Urinary bladder (tissue), 4 donors: ENCODE measurements at places on chromosomes 7 and 10. TPM values are rescaled to one million over a fixed set of nuclear protein-coding genes. Genes with fewer than 3 reads are reported as not detected.

DNA sequence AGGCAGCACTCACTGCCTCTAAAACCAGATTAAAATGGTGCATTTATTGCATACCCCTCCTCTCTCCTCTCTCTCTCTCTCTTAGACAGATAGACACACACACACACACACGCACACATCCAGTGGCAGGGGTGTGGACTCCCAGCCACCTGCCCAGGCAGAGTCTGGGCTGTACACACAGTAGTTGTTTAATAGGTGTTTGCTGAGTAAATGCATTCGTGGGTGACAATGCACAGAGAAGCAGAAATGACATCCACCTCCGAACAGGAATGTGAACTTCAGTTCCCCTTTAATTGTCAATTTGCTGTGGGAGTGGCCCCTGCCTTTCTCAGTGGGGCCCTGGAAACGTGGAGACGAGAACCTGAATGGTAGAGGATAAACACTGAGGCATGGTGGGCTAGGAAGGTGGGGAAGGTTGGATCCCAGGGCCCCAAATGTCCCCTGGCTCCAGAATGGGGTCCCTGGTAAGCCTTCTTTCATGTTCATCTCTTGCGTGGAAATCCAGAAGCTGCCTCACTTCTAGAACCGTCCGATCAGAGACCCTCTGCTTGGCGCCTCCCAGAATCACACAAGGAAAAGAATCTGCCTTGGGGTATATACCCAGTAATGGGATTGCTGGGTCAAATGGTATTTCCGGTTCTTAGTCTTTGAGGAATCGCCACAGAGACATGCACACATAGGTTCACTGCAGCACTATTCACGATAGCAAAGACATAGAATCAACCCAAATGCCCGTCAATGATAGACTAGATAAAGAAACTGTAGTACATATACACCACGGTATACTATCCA lies 58.5 kb upstream of the ECHDC3 start:
- DNase-seq, result no peak

DNA sequence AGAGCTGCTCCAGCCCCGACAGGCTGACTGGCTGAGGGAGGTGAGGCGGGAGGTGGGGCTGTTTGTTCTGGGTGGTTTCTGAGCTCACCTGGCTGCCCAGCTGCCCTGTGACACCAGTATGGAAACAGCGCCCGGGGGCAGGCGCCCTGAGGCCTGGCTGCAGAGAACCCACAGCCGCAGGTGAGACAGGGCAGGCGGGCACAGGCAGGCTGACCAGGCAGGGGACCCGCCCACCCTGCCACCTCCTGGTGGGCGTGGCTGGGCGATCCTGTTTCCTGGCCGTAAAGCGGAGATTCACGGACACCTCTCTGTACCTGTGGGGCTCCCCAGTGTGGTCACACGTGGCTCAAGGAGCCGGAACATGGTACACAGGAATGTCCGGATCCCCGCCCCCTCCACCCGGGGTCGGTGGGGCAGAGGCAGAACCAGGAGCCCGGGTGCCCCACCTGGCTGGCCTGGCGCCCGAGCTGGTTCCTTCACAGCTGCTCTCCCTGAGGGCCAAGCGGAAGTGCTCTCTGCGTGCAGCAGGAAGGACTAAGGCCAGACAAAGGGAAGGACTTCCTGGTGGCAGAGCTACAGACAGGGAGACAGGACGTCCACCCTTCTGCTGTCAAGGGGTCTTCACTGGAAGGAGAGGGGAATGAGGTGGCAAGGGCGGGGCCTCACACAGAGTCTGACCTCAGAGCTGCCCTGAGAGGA lies 3.9 kb downstream of the MICALL2 start:
- DNase-seq, result no peak

GRCh38 chr7:127514499-127514898 lies 70.9 kb downstream of the GCC1 start:
- DNase-seq, result no peak

DNA sequence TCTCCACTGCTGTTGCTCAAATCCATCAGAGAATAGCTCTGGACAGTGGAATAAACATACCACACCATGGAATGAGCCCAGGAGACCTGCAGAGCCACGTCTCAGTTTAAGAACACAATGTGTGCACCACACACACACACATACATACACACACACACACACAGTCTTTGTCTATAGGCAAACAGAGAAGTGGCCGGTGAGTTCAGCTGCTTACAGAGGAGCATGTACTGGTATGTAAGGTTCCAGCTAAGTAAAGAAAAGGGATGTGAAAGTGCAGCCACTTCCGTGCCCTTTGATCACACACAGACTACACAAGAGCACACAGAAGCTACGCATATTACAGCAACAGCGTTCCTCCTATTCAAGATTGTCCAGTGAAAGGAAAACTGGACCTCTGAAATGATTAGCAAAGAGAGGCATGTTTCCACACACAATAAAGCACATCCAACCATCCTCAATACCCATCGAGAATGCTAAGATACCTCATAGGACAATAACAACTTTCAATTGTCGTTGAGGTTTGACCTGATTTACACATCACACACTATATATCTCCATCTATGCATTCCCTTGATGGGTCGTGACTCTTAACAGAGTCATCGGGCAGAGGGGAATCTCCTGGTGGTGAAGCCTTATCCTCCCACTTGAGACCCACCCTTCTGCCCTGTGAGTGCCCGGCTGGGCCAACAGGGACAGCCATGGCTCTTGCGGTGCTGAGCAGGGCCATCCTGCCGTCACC lies 23.6 kb downstream of the SLC35B4 start:
- no peak for DNase-seq

- no peak for DNase-seq
Measured at GRCh38 chr7:65924193-65924592, 51.3 kb downstream of the VKORC1L1 start.

DNA sequence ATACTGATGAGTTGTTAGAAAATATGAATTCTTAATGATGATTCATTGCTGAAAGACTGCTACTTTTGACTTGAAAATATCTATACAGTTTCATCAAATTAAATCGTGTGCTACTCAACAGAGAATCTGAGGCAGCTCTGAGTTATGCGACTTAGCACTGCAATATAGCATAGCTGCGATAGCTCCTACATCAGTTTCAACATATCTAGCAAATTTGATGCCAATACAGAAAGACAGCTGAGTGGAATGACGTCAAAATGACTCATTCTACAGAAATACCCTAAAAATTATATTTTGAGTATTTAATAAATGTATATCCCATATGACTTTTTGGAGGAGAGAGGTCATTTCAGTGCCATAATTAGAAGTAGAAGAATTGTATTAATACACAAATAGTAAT lies 1.1 kb upstream of the TARP start:
- no peak for DNase-seq

DNA sequence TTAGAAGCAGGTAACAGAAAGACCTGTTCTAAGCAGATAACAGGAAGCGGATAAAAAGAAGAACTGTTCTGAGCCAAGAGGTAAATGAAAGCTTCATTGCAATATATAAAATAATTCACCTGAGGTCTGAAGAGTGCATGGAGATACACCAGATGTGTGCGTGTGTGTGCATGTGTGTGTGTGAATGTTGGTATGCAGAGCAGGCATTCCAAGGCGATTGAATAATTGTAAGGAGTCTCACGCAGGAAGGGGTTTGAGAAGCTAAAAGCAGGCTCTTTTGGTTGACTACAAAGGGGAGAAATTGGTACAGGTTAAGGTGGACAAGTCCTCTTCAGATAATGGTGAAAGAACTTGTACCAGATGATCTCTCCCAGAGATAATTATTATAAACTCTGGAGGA lies 450.6 kb downstream of the DNAJB9 start:
- DNase-seq, result no peak

- no peak for DNase-seq
Measured at GRCh38 chr7:120927454-120928103, 23.0 kb upstream of the ING3 start.

DNA sequence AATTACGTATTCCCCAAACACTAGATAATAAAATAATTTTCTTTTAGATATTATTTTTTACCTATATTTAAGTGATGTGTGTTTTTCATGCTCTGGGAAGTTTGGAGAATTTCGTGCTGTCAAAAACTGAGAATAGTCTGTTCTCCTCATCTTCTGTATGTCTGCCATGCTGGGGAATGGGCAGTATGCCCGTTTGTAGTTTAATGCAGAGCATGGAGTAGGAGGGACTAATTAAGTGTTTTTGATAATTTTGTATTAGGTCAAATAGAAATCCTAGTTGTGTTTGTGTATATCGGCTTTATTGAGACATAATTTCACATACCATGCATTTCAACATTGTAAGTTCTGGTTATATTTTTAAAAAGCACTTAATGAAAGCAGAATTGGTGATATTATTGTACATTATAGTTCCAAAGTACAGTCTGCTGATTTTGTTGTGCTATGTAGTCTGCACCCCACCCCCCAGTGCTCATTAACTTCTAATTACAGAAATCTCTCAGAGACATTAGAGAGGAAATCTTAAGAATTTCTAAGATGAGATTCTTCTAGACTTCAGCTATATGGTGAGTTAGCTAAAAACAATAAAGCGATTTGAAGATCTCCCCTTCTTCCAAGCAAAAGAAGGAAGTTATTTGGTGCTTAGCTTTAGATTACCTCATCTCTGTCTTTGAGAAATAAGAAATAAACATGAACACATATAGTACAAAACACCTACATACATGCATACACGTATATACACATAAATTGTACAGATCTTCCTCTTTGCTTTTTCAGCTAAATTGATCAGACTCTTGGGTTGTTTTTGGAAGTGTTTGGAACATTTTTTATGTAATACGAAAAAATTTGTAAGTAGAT lies 22.2 kb downstream of the ZRANB1 start:
- no peak for DNase-seq

GRCh38 chr7:150447966-150448788 lies 2.3 kb upstream of the GIMAP8 start:
- DNase-seq, result no peak

DNA sequence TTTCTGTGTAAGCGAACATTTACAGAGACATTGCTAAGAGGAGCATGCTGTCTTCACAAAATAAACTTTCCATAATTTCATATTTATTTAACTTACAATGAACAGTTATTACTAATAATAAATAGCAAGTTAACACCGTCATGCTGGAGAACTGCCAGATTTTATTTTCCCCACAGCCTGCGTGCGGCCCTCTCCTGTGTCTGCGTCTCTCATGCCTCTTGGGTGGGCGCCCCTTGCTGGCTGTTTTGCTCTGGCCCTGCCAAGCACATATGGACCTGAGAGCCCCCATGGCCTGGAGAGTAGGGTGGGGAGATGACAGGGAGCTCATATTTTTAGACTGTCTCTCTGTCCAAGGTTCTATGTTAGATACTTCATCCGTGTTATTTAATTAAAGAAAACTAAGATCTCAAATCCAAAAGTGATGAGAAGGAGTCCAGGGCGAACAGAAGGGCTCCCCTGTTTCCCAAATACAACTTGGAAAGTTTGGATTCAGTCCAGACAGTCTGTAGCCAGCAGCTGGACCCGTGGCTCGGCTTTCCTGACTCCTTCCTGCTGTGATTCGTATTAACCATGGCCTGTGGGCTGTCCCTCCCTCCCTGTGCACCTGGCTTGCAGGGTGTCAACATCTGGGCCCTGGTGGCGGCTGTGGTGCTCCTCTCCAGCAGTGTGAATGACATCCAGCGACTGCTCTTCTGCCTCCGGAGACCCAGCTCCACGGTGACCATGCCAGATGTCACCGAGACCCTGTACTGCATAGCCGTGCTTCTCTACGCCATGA lies 20.5 kb downstream of the FBH1 start:
- DNase-seq, result no peak

GRCh38 chr7:8528311-8528710 lies 94.9 kb downstream of the NXPH1 start:
- DNase-seq, result no peak

DNA sequence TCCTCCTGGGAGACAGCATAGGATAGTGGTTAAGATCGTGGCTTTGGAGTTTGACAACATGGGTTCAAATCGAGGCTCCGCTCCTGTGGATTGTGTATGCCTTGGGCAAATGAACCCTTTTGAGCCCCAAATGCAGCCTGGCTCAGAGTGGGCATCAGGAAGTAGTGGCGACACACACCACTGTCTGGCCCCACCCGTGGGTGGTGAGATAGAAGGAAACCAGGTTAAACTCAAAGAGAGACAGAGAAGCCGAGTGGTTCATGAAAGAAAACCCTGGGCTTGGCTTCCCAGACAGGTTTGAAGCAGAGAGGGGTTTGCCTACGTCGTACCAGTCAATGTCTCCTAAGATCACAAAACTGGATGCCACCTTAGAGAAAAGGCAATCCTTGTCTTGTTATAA lies 57.7 kb downstream of the PRTFDC1 start:
- no peak for DNase-seq

- no peak for DNase-seq
Measured at GRCh38 chr7:12706900-12707536, 19.6 kb downstream of the ARL4A start.

Gene BLNK
- 1.9 TPM for polyA plus RNA-seq

Gene LIPK
- polyA plus RNA-seq, result not detected

Gene CYP2C19
- polyA plus RNA-seq, result 0.06 TPM

Gene VAX1
- not detected for polyA plus RNA-seq

Gene ZNF488
- 0.41 TPM for polyA plus RNA-seq
